ENCODE measurements at places on chromosomes 3 and 15.

GRCh38 chr3:16487511-16488175, 25.9 kb downstream of the RFTN1 start:
- no peak for DNase-seq

GRCh38 chr3:97821287-97821773, 481 bp upstream of the CRYBG3 start:
- DNase-seq, result no peak

DNA sequence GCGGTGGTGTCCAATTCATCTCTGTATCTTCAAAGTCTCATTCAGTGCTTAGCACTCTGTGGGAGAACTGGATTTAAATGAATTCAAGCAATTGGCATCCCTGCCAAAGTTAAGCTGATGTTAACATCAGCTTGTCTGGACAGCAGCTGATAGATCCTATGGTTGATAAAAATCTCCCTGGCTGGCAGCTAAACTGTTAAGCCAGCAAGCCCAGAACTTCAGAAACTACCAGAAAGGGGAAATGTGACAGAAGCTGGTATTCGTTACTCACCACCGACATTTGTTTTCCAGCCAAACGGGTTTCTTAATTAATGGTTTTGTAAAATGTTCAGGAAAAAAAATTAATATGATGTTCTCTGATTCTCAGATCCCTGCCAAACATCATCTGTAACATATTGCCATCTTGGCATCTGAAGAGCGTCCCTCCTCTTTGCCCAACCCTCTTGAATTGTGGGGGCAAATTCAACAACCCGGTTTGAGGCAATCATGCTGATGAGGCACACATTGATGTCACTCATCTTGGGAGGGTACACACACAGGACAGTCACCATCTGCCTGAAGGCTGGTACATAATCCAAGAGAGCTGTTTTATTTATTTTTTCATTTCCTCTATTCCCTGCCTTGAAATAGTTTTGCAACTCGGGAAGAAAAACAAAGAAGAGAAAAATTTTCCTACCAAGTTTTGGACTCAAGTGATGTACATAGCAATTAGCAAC, 76.3 kb upstream of the ABHD17C start:
- DNase-seq, result no peak

DNA sequence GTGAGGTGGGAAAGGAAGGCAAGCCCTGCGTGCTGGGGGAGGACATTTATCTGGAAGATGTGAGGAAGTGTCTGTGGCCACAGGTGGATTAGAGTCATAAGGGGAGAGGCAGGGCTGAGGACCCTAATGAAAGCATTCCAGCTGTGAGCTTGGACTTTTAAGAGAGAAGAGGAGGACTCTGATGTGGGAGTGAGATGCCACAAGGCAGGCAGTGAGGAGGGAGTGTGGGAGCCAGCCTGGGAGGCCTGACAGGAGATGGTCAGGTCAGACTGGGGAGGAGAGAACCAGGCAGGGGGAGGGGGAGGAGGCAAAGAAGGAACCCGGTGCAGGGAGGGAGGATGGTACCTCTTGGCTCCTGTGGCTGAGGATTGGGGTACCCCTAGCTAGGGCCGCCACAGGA, 21.0 kb downstream of the MAPKAPK3 start:
- no peak for DNase-seq

DNA sequence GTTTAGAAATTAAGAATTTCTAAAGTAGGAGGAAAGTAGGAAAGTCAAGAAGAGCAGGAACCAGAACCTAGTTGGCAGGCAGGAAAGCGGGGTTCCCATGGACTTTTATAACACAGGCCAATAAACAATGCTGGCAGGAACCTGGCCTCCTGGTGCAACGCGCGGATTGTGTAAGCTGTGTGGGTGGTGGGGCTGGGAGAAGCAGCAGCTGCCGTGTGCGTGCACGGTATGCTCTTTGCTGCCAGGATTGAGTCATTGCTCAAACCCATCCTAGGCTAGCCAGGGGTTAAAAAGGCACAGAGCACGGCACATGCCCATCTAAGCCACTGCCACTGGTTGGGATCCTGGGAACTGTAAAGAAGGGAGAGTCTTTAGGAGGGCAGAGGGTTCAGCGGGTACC, 209.9 kb upstream of the RGMA start:
- no peak for DNase-seq

GRCh38 chr15:42712584-42712983, 24.3 kb downstream of the CDAN1 start:
- DNase-seq, result no peak

GRCh38 chr3:12465151-12465835, 19.0 kb upstream of the TSEN2 start:
- no peak for DNase-seq

DNA sequence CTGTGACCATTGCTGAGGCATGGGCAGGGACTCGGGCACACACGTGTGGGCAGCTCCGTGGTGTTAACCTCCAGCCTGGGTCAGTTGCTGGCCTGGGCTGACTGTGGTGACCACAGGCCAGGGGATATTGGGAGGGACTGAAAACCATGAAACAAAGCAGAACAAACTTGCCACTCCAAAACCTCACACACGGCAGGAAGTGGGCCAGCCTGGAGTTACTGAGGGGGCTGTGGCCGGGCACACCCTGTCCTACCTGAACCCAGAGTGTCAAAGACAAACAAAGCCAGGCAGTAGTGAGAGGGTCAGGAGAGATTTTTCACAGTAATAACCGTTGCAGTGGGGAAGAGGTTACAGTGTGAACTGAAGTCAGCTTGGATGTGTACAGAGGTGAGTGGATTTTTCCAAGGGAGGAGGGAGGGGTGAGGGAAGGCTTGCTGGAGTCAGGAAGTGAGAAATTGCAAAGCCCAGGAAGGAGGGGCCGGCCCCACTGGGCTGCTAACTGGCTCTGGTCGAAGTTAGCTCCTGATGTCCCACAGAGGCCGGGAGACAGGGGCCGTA, 40.0 kb upstream of the ATP10A start:
- DNase-seq, result no peak

GRCh38 chr3:119580067-119580760, 922 bp downstream of the ADPRH start:
- DNase-seq, result peak; percentile 56

DNA sequence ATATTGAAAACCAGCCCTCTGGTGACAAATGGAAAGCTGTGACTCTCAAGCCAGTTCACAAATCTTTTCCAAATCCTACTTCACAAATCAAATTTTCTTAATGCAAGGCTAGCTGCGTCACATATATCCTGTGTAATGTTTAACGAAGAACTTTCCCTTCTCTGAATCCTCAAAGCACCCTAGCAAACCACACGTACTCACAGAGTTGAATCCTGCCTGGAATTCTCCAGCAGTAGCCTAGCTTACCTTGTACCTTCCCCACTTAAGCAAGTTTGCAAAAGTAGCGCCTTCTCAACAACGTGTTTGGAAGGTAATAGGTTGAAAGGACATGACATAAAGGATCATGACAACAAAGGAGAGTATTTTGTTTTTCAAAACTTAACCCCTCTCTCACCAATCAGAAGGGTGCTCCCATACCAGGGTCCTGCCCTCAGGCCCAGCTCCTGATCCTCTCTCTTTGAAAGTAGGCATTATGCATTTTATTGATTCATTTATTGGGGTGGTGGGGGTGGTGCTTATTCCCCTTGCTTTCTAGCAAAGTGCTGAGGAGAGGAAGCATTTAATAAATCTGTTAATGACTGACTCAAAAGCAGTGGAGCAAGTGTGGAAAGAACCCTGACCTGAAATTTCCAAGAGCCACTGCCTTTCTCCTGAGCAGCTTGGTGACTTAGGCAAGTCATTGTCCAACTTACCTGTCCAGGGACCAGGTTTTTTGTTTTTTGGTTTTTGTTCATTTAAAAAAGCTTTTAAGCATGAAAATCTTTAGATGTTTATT, 531.6 kb downstream of the MECOM start:
- DNase-seq, result no peak

- DNase-seq, result no peak
These were observed 29.3 kb upstream of the DLG1 start for GRCh38 chr3:197327701-197328100.

- DNase-seq, result no peak
These were observed 69.7 kb upstream of the ARL6 start for GRCh38 chr3:97694876-97695275.

- no peak for DNase-seq
These were observed 84.4 kb downstream of the PGPEP1L start for GRCh38 chr15:98923171-98923570.

GRCh38 chr3:14125193-14126016, 553 bp downstream of the TMEM43 start:
- no peak for DNase-seq

DNA sequence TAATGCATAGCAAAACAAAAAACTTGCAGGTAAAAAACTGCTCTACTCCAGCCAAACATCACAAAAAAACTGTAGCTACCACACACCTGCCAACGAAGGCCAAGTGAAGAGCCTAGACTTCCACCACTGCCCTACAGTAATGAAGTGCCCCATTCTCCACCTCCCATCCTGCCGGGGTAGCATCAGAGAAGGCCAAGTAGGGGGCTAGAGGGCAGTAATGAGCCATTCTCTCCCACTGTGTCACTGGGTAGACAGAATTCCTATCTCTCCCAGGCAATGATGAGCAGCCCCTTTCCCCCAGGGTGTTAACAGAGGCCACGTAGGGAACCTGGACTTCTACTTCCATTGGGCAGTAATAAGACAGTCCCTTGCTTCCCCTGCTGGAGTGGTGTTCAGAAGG, 9.5 kb downstream of the SEC22C start:
- DNase-seq, result peak; percentile 13

DNA sequence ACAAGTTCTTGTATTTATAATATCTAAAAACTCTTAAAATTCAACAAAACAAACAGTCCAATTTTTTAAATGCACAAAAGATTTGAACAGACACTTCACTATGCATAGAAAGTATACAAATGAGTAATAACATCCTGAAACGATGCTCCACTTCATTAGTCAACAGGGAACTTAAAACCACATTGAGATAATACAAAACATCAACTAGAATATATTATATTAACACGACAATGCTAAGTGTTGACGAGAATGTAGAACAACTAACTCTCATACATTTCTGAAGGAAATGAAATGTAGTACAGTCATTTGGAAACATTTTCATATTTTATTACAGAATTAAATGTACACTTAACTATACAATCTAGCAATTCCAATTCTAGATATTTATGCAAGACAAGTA, 93.4 kb downstream of the IGSF11 start:
- DNase-seq, result no peak

DNA sequence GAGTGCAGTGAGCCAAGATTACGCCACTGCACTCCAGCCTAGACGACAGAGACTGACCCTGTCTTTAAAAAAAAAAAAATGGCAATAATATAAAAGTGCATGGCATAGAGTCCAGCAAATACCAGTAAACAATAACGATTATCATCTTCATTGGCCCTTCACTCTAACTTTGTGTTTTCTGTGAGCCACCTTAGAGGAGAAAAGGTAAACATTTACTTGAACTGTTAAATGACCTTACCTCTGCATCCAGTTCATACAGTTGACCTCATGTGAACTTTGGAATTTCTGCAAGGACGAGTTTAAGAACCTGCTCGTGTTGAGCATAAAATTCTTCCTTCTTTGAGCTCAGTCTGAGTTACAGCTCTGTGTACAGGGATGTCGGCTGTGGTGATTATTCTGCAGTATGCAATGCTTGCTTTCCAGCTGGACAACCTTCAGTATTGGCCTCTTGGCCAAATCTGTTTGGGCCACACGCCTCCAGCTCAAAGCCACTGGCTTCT, 56.6 kb downstream of the RLBP1 start:
- no peak for DNase-seq

DNA sequence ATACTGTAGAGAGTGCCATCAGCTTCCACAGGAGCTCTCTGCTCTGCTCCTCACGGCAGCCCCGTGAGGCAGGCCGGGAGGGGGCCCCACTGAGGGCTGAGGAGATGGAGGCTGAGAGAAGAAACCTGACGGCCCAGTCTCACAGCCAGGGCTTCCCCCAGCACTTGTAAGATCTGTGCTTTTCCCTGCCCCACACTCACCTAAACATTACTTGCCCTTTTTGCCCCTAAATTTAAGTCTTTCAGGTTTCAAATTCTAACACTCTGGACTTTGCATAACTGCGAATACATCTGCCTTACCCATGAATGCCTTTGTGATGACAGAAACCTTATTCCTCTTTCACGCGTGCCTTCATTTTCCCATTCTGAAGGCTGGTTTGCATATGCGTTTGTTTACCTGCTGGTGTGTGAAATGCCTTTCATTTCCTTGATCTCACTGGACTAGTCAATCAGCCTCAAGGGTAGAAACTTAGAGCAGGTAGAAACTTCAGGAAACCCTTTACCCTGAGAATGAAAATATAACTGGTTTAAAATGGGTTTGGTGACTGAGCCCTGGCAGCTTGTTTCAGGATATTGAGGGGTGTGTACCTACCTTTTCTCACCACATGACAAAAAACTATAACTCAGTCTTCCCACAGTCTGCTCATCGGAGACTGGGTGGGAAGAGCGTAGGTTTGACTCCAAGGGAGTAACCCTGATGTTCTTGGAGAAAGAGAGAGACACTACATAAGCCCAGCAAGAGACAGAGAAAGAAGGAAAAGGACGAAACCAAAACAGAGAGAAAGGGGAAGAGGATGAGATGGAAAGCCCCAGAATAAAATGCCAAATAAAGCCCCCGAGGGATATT, 20.1 kb downstream of the SLC12A8 start:
- no peak for DNase-seq

DNA sequence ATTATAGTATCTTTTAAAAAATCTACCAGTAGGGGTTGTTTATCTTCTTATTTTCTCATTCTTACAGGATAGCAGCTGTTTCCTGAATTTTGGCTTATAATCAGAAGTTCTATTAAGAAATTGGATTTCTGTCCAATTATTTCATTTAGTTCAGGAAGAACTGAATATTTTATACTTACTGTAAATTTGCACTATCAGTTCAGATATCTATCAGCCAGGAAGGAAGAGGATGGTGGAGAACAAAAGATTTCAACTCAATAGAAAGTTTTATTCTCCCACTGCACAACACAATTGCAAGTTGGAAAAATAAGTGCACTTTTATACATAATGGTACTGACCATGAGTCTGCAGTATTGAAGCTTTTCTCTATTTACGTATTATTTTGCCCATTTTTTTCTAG, 400.9 kb downstream of the PLOD2 start:
- DNase-seq, result no peak

DNA sequence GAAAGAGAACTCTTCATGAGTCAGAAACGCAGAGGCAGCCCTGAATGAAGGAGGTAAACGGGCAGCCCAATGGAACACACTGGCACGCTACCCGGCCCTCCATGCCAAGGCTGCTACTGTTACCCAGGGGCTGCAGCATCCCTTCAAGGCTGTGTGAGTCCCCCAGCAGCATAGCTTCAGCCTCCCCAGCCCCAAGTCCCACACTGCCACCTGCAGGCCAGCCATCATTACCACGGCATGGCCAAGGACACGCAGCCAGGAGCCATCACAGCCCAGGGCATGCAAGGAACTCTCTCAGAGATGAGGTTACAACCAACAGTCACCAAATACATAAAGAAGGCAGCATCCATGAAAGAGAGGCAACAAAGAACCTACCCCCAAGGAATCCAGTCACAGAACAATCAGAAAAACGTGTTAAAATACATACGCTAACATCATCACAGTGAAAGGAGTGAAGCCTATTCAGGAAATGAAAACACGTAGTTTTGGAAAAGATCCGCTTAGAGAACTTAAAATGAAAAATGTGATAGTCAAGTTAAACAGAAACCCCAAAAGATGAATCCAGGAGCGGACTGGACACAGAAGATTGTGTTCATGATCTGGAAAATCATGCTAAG, 22.4 kb downstream of the PLA2G4F start:
- DNase-seq, result no peak

- DNase-seq, result no peak
These were observed 48.8 kb upstream of the PLSCR5 start for GRCh38 chr3:146653978-146654377.
